ENCODE measurements at places on chromosomes 3 and 15.

DNA sequence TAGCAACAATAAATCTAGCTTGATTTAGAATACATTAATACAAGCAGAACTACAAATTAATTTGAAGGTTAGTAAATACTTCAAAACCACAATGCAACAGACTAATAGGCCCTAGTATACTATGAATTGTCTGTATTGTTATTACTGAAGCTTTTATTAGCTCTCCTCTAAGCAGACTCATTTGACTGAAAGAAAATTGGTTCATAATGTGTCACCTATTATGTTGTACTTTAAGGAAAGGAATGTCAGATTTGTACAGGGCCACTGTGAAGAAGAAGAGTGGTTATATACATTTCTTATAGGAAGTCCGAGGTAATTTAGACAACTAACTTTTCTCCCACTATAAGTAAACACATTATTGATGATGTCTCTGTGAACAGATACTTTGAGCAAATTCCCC is 954.5 kb downstream of the ZPLD1 start:
- DNase-seq = no peak

- no peak for DNase-seq
Observed at GRCh38 chr3:189057369-189057768, 114.4 kb upstream of the TPRG1 start.

DNA sequence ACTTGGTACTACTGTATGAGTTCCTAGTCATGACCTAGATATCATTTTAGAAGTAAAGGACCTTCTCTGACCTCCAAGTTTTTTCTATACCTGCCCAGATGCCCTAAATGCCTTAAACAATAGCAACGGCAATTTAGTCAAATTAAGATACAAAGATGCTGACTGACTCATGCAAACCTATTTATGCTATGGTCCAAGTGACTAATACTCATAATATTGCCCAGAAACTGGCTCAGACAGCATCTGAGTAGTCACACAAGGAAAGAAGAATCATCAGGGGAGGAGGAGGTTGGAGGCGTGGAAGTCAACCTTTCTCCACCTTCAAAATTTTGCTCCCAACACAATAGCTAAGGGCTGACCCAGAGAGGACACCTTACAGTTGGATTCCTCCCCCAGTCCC is 6.8 kb downstream of the FYCO1 start:
- DNase-seq = no peak

DNA sequence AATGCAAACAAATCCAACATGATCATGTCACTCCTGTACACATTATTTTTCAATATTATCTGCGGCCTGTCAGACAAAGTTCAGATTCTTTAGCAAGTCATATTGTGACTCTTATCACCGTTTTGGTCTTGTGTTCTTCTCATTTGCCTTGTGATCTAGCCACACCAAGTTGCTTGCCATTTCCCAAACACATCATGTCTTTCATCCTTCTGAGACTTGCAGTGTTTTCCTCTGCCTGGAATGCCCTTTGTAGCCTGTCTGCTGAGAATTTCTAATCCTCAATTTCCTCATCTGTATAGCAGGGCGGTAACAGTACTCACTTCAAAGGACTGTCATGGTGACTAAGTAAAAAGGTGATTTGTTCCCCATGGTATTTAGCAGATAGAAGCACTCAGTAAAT is 135.0 kb downstream of the GREM1 start:
- no peak for DNase-seq
